NT2/D1 (cell line): ENCODE measurements at places on chromosomes 2 and 18.

- no peak for DNase-seq
Observed at GRCh38 chr2:240917684-240918257, 11.6 kb downstream of the CROCC2 start.

DNA sequence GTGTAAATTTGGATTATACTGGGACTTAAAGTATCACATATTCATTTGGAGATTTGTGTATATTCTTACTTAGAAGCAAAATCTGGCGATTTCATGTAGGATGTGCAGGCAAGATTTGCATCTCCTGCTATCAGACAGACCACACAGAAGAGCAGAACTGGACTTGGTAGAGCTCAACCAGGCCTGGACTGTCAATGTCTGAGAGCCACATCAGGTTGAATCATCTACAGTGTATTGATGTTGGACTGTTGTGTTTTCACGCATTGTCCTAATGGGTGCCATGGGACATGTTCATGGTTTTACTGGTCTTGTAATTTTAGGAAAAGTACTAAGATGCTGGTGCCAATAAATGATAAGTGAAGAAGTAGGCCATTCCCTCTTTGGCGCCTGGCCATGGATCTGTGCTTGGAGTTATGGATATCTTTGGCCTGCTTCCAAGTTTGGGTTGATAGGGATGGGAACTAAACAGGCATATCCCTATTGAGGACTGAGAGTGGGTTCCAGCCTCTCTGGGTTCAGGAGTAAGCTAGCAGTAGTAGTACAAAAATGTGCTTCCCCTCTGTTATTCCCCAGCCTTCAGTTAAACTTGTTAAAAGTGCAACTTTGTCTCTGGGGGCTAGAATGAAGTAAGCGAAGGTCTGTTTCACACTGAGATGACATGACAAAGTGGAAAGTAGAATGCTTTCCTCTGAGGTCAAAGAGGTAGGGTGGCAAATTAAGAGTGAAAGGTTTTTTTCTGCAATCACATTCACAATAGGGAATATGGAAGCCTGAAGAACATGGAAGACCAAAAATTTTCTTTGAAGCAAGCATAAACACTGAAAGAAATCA, 49.2 kb upstream of the NEMP2 start:
- no peak for DNase-seq

- peak; percentile 90 for DNase-seq
Observed at GRCh38 chr2:233329489-233330135, 22.0 kb downstream of the SAG start.

DNA sequence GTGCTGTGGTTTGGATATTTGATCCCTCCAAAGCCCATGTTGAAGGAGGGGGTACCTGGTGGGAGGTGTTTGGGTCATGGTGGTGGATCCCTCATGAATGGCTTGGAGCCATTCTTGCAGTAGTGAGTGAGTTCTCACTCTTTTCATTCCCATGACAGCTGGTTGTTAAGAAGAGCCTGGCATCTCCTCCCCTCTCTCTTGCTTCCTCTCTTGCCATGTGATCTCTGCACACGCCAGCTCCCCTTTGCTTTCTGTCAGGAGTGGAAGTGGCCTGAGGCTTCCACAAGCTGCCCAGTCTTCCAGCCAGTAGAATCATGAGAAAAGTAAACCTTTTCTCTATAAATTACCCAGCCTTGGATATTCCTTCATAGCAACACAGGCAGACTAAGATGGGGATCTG, 8.6 kb downstream of the ADD2 start:
- no peak for DNase-seq

- DNase-seq = no peak
Observed at GRCh38 chr18:78914249-78914935, 65.2 kb upstream of the SALL3 start.

GRCh38 chr18:34990597-34990996, 50.6 kb upstream of the MAPRE2 start:
- no peak for DNase-seq
